ENCODE measurements at places on chromosomes 16 and 17.

DNA sequence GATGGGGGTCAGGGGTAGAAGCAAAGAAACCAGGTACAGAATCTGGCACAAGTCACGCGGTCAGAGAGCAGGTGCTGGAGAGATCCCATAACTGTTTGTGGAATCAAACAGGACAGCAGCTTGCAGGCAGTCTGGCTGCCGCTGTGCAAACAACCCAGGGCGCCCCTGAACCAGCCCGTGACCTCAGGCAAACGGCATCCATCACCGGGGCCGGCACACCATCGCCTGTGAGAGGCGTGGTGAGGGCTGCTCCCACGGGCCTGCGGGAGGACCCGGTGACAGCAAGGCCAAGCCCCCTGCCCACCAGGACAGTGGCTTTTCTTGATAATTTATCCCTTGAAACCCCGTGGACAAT is 47.9 kb downstream of the CBFA2T3 start:
- no peak for DNase-seq

DNA sequence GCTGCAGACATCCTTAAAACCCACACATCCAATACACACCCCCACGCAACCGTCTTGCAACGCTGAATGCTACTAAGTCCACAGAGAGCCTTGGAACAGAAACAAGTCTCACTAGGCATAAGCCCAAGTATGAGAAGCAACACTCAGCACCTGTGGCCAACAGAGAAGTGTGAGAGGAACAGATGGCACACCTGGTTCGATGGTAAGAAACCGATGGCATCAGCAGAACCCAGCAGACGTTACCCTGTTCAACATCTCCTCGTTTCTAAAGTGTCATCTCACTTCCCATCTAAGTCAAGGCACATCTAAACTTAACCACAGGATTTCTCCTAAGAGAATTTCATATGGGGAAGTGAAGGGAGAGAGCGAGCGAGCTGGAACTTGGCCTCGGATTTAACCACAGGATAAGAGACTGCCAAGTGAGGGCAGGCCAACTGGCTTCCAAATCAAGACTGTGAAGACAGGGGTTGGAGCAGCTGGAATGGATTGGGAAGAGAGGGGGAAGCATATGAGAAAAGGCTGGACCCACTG is 41.0 kb downstream of the NXPH3 start:
- no peak for DNase-seq

DNA sequence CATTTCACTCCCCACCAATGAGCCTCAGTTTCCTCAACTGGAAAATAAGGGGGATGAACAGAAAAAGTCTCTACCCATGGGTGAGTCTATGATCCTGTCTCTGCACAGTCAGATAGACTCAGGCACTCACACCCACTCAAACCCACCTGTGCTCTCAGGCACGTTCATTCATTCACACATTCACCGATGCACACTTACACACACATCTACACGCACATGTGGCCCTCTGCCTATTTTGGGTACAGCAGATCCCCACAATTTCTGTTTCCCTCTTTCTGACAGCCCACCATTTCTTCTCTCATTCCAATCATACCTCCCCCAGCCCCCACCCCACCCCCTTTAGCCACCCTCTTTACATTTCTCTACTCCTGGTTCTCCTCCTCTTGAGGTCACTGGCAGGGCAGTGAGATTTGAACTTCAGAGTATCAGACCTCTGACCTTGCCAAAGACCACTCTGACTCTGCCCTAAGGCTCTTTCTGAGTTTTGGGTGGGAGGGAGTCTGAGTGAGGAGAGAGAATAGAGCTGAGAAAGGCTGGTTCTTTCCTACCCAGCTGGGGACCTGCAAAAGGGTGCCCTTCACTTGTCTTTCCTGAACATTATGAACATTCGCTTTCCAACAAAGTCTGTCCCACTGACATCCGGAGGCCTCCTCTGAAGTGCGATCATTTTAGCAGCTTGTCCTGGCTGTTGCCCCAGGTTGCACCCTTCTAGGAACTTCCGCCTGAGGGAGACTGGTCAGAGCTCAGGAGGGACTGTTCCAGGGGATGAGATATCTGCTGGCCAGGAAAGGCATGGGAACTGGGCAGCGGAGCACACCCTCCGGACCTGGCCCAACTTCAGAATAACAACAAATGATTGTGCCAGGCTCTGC is 10.1 kb upstream of the COL1A1 start:
- no peak for DNase-seq

DNA sequence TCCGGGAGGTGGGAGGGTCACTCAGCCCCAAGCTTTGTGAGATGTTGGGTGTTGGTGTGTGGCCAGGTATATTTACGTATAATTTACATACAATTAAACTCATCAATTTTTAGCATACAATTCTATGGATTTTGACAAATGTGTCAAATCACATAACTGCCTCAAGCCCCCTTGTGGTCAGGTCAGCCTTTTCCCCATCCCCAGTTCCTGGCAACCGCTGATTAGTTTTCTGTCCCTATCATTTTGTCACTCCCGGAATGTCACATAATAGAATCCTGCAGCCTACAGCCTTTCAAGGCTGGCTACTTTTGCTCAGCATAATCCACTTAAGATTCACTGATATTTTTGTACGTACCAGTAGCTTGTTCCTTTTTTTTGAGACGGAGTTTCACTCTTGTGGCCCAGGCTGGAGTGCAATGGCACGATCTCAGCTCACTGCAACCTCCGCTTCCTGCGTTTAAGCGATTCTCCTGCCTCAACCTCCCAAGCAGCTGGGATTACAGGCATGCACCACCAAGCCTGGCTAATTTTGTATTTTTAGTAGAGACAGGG is 19.3 kb upstream of the RAI1 start:
- no peak for DNase-seq

DNA sequence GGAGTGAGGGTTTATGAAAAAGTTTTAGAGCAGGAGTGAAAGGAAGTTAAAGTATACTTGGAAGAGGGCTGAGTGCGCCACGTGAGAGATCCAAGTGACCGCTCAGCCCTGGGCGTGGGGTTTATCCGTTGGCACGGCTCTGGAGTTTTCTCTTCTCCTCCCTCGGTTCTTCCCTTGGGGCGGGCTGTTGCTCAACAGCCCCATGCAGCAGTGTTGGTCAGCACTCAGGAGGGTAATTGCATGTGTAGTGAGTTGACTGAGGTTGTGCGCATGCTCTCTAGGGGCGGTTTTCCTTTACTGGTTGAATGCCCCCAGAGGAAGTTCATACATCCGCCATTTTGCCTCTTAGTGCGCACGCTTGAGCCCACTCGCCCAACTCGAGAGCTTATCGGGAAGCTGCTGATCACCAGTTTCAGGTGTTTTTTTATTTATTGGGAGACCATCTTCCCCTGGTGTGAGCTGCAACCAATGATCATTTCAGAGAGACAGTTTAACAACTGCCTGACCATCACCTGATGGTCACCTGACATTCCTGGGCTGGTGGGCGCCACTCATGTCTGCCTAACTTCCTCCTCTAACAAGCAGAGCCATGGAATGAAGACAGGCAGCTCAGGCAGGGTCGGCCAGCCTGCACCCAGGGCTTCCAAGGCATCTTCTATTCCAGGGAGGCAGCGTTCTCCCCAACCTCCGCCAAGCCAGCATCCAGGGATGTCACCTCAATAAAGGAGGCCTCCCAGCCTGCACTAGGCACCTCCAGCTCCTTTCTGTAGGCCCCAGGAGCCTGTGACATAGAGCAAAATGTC is 41.3 kb upstream of the DNAH17 start:
- no peak for DNase-seq

GRCh38 chr16:9381905-9382304 is 290.5 kb downstream of the HAPSTR1 start:
- DNase-seq, result no peak

- no peak for DNase-seq
Measured at GRCh38 chr16:10182222-10183053, at the start of gene GRIN2A. GRIN2A (minus strand) TSS chr16:10182428; CDS start chr16:10180411, 2,017 bp downstream.

DNA sequence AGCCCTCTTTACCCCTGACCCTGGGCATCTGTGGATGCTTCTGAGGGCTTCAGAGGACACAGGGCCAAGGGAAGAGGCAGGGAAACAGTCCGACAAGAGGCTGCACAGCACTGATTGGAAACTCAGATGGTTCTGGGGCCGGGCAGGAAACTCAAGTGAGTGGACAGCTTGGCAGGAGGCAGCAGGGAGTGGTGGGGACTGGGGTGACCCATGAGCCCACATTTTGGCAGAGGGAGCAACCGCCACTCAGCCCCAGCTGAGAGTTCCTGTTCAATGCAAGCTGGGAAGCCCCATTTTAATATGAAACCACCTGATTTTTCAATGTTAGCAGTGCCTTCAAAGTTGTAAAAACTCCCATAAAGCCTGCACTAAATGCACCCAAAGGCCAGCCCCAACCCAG is 1.5 kb upstream of the VASN start:
- DNase-seq, result no peak

DNA sequence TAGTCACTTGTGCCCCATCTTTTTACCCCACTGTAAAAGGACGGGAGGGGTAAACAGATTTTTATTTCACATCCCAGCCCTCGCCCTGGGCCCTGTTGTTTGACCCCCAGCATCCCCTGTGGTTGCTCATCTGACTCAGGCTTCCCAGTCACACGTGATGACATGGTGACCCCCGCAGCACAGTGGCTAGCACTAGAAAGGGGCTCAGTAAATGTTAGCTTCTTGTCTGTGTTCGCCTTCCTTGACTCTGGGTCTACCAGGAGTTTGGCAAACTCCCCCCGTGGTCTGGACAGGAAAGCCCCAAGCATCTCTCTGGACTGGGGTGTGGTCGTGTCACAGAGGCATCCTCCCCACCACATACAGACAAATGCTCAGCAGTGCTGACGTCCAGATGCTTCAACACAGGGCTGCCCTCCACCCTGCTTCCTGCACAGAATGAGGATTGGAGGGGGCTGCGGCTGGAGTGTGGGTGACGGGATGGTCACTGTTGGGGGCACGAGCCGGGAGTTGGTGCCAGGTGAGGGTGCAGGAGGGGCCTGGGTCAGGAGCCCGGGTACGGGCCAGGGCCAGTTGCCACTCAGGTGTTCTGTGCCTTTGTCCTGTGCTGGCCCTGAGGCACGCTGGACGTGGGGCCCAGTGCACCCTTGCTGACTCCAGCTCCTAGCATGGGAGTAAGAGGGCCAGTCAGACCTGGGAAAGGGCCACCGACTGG is 69.1 kb downstream of the METRNL start:
- no peak for DNase-seq

DNA sequence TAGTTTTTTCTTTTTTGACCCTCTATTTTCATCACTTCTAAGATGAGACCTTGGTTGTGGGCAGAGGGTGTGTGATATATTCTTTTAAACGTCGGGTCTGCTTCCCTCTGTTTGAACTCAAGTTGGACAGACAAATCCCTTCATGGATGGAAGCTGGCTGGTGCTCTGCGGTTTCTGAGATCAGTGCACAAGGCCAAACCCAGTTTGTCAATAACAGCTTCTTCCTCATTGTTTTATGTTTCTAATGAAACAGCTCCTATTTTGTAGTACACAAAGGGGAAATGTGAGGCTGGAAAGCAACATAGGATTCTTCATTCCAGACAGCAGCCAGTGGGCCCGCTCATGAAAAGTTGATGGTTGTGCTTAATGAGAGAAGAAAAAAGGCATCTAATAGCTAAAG is 159.6 kb downstream of the PRKCA start:
- no peak for DNase-seq

GRCh38 chr16:49587511-49587910 is 213.9 kb downstream of the C16orf78 start:
- DNase-seq, result no peak

DNA sequence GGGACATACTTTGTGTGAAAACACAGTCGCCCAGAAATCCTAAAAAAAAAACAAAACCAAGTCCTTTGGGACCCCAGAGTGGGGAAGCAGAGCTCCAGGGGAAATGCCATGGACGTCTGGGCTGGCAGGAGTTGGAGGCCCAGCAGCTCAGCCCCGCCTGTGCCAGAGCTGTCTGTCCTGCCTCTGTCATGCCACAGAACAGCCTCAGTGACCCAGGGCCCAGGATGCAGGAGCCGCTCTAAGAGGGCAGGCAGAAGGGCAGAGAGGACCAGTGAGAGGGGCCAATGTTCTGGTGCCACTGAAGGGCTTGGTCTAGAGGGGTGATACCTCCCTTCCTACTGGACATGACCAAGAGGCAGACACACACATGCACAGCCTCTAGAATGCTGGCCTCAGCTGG is 166.2 kb downstream of the C16orf78 start:
- DNase-seq, result no peak

- no peak for DNase-seq
Measured at GRCh38 chr17:79981090-79981489, 54.6 kb downstream of the TBC1D16 start.

DNA sequence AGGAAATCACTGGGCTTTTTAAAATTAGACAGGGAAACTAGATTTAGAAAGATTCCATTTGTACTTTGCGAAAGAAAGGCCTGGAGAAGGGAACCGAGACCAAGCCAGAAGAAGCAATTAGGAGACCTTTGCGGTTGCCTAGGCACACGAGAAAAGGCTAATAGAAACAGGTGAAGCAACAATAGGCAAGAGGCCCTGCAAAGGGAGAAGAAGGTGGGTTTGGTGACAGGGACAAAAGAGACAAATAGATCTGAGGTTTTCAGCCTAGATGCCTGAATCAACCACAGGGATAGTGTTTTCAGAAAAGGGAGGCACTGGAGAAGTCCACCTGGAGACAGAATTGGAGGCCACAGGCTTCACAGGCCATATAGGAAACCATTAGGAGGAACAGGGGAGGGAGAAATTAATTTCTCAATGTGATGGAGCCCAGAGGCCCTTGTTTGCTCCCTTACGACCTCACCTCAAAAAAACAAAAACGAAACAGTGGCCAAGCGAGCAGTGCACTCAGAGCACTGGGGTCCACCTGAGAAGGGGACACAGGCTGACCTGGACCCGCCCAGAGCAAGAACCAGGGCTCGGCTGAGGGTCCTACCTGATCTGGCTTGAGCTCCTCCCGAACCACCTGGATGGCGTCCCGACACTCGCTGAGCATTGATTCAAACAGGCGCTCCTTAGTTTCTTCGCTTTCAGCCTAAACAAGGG is 22.3 kb downstream of the SRP68 start:
- no peak for DNase-seq

GRCh38 chr16:67539691-67540635 is 11.3 kb downstream of the RIPOR1 start:
- no peak for DNase-seq

DNA sequence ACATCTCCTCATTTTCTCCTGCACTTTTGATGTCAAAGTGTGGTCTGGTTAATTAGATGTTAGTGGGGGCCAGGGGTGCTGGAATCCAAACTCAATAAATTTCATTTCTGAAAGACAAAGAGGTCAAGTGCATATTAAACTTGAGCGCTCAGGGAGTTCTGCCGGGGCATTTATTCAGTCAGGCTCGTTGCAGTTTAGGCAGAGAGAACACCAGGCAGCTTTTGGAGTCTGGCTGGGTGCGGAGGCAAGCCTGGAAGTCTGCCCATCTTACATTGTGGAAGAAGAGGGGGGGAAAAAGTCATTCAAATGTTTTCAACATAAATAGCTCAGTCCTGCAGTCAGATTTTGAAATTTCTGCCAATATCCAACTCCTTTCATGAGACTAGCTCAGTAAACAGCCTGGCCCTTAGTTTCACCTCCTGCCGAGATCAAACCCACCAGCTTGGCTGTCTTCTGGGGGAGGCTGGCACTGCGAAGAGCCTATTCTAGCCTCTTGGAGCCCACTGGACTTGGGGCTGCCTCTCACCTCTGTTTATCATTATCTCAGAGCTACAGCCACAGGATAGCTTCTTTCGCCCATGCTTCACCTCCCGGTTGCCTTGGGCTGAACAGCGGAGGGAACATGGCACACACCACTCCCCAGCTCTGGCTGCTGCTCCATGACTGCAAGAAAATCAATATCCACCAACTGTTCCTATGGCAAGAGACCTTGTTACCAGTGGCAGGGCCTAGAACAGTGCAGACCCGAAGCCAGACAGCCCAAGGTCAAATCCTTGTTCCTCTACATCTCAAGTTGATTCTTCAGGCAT is 177.4 kb upstream of the CDH5 start:
- DNase-seq, result no peak
